ENCODE measurements at places on chromosomes 4 and X. TPM values are rescaled to one million over a fixed set of nuclear protein-coding genes. Genes with fewer than 3 reads are reported as not detected.

GRCh38 chrX:21658746-21659145, 616 bp upstream of the KLHL34 start:
- no peaks in the 10 kb centered on the region for H3K27me3 ChIP-seq
- no peak for DNase-seq
- no peak overlapping the region for H3K4me3 ChIP-seq
- H3K4me1 ChIP-seq: peaks cover 15% of the 10 kb centered on the region
- no peaks in the 10 kb centered on the region for H3K36me3 ChIP-seq

SPIN4 gene
- total RNA-seq: 31.1 TPM

DNA sequence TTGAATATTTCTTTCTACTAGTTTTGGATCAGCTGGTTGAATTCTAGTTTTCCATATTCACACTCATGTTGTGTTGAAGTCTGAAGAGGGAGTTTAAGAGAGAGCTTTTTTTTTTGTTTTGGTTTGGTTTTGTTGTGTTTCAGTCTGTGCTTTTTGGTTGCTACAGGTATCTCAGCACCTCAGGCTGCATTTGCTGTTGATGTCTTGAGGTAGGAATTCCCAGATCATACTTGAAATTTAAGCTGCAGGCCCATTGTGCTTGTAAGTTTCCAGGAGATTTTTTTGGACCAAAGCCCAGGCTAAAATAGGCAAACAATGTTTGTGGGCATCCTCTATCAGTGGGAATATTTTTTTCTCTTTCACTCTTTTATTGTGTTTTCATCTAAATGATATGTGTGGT, 190.2 kb upstream of the AGA start:
- H3K36me3 ChIP-seq: no peaks in the 10 kb centered on the region
- no peak overlapping the region for H3K27ac ChIP-seq
- no peak for DNase-seq
- H3K27me3 ChIP-seq: no peaks in the 10 kb centered on the region

GRCh38 chrX:39070009-39070408, 268.8 kb downstream of the MID1IP1 start:
- H3K36me3 ChIP-seq: no peaks in the 10 kb centered on the region
- no peak overlapping the region for H3K4me3 ChIP-seq
- H3K27ac ChIP-seq: no peak overlapping the region
- H3K4me1 ChIP-seq: peaks cover 25% of the 10 kb centered on the region

DNA sequence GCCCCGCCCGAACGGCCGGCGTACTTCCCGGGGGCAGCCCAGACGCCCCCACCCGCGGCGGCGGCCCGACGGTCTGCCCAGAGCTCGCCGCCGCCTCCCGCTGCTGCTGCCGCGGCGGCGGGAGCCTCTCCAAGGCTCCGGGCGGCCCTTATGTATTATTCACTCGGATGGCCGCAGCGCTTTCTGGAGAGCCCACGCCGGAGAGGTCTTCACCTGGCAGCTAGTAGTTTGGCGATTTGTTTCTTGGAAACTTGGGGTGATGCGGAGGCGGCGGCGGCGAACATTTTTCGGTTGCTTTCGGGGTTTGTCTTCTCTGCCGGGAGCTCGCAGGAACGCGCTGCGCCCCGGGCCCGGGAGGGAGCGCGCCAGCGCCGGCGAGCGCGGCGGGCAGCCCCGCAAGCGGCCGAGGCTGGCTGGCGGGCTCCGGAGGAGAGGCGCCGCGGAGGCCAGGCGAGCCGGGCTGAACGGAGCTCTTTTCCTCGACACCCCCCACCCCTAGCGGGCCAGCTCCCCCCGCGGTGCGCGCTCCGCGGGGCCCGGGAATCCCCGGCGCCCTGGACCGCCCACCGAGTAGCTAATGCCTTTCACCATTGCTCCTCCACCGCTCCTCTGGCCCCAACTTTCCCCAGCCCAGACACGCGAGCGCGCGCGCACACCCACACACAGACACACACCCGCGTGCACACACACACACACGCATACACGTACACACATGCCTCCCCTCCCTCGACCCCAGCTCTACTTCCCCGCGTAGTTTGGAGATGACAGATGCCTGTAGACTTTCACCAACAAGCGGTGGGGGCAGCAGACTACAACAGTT, 113.5 kb downstream of the DHX15 start:
- peak; percentile 39 for DNase-seq
- peak overlapping the region; percentile 52 for H3K4me3 ChIP-seq
- no peaks in the 10 kb centered on the region for H3K36me3 ChIP-seq
- H3K27me3 ChIP-seq: peaks cover 21% of the 10 kb centered on the region

- no peak for DNase-seq
- H3K27ac ChIP-seq: no peak overlapping the region
- no peaks in the 10 kb centered on the region for H3K36me3 ChIP-seq
- no peaks in the 10 kb centered on the region for H3K27me3 ChIP-seq
- H3K4me3 ChIP-seq: no peak overlapping the region
- no peaks in the 10 kb centered on the region for H3K4me1 ChIP-seq
Observed at GRCh38 chrX:104864296-104864695, 298.3 kb downstream of the IL1RAPL2 start.

STBD1 gene
- total RNA-seq: 2.8 TPM

DMRTC1 gene
- not detected for total RNA-seq

All from SJCRH30 (cell line).